ENCODE measurements at places on chromosomes 6 and 20.

GRCh38 chr6:70370496-70370895, 42.8 kb upstream of the FAM135A start:
- peak; percentile 73 for DNase-seq

- DNase-seq = no peak
These were observed 79.5 kb upstream of the ATXN1 start for GRCh38 chr6:16840725-16841124.

DNA sequence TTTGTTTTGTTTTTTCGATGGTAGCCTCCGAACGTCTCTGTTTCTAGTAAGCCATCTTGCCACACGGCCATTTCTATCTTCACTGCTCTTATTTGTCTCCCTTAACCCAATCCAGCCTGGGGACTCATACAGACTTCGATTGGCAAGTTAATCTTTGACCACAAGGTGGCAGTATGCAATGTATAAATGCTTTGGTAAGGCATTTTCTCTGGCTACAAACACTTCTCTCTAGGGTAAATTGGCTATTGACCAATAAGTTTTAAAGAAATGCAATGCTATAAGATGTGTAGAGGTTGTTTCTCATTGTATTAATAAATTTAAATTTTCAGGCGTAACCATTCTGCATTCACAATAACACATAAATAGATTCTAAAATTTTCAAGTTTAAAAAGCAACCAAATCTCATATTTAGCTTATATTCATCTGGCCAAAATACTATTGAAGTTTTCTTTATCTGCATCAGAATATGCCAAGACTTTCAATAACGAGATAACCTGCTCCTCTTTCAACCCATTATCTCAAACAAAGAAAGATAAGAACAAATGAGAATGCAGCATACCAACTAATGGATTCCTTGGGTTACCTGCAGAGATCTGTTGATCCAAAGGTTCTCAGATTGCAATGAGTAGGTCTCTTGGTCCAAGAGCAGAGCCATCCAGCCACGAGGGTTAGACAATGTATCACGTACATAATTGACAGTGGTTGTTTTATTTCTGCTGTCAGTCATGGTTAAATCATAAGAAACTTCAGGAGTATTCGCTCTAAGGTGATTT, 231.9 kb downstream of the PKHD1 start:
- peak; percentile 96 for DNase-seq

DNA sequence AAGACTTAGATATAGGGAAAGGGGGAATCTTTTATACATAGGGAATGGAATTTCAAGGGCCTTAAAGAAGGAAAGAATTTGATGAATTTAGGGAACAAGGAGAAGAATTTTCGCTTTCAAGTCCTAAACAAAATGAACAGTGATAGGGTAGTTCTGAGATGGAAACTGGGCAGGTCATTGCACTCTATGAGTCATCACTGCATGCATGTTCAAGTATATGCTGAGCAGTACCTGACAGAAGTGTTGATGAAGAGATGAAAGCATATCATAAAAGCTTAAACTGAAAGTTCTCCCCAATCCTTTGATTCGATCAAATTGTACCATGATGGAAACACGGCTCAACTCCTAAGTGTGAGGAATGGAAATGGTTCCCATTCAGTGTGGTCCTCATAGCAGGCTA, 271.0 kb downstream of the TSHZ2 start:
- no peak for DNase-seq

- peak; percentile 85 for DNase-seq
These were observed 21.3 kb downstream of the TNXB start for GRCh38 chr6:32087574-32088486.

DNA sequence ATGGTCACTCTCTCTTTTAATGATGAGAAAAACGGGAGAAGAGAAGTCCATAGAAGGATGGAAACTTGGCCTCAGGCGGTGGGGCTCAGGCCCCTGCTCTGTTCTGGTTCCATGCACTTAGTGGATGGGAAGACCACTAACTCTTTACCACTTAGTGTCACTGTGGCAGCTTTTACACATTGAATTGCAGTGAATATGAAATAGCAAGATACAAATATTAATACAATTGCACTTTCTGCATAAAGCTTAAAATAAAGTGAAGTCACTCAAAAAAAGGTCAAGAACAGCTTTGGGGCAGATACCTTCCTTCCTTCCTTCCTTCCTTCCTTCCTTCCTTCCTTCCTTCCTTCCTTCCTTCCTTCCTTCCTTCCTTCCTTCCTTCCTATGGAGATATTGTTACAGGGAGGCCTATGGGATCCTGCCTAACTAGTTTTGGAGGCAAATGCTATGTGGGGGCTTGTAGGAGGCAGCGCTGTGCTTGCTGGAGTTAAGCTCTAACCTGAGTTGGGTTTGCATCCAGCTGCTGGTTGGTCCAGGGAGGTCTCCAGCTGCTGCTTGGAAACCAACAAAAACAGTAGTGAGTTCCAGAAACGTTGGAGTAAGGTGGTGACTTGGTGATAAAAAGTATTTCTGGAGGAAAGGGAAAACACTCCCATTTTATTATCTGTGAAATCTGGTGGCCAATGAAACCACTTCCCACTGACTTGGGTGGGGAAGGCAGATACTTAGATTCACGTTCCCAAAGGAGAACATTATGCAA, 62.3 kb upstream of the NKX2-2 start:
- no peak for DNase-seq

- no peak for DNase-seq
These were observed 90.9 kb downstream of the CEP162 start for GRCh38 chr6:84136364-84137050.

DNA sequence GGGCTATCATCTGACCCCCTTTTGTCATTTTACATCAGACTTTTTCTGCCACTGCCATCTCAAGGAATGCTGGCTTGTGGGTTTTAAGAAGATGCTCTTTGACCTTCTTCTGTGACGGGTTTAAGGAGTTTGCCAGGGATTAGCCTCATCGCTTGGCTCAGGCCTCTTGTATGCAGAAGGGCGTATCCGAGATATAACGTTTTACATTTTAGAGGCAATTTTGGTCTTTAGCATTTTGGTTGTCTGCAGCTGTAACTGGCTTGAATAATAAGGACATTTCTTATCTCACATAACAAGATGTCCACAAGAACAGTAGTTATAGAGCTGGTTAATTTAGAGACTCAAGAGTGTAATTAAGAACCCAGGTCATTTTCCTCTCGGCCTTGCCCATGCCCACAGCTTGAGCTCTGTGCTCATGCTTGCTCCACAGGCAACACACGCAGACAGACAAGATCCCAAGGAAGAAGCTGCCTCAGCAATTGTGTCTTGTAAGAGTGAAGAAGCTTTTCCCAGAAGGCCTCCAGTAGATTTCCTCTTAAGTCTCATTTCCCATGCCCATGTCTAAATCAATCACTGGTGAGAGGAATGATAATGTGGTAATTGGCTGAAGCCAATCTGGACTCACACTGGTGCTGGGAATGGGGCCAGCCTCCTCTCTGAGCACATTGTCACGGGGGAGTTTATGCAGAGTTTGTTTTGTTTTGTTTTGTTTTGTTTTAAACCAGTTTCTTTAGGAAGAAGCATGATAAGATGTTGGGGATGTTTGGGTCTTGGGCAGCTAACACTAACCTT, 36.8 kb downstream of the PTCHD4 start:
- peak; percentile 78 for DNase-seq

GRCh38 chr6:27263886-27264285, 16.4 kb downstream of the PRSS16 start:
- DNase-seq = no peak

DNA sequence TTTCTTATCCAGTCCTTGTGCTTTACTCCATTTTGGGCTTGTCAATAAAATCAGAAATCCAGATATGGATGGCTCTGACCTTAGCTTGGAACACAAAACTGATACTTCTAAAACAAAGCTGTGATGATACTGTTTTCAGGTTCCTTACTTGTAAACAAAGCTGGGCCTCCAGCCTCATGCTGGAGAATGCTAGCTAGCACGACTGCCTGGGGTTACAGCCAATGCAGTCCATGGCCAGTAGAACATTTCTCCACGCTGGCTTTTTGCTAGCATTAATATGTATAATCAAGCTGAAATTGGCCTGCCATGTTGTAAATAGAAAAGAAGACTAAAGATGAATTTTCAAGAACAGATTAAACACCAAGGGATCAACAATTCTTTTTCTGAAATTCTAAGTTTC, 63.9 kb downstream of the MTHFD1L start:
- no peak for DNase-seq

GRCh38 chr20:47749339-47749738, 35.9 kb downstream of the SULF2 start:
- peak; percentile 78 for DNase-seq

- peak; percentile 69 for DNase-seq
These were observed 1.3 kb downstream of the COL19A1 start for GRCh38 chr6:69867639-69867976.

GRCh38 chr6:39280247-39280731, 33.9 kb downstream of the KCNK17 start:
- no peak for DNase-seq

DNA sequence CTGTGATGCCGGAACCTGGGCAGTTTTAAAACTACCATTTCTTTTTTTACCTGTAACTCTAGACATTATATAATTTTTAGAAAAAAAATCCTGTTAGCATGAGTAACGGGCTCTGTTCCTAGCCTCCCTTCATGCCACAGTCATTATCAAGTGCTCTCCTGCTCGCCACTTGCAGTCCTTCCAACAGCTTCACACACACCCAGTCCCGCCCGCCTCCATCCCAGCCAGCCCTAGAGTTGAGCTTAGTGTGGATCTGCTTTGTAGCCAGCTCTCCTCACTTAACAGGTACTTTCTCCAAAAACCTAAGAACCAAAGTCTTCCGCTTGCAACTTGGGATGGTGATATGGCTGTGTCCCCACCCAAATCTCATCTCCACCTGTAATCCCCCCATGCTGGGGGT, 51.5 kb downstream of the EZR start:
- DNase-seq = no peak

DNA sequence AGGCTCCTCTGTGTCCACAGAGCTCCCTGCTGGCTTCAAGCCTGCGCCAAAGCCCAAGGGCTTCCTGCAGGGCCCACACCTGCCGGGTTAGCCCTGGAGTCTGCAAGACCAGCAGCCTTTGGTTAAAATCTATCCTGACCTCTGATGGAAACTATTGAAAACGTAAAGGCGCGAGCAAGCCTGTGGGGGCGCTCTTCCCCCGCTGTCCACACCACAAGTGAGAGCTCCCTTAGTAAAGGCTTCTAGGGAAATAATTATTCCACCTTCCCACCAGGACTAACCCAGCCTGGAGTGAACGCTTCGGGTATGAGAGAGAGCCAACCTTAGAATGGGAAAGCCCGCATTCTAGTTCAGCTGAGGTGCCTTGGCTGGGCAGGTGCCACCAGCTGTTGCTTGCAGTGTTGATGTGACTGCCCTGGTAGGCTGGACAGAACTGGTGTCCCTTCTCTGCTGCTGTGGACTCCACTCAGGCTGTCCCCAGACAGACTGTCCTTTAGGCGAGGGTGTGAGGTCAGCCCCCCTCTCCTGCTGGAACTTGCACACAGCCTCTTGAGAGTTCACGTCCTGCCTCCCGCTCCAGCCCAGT, 68.7 kb downstream of the SYTL3 start:
- peak; percentile 62 for DNase-seq

DNA sequence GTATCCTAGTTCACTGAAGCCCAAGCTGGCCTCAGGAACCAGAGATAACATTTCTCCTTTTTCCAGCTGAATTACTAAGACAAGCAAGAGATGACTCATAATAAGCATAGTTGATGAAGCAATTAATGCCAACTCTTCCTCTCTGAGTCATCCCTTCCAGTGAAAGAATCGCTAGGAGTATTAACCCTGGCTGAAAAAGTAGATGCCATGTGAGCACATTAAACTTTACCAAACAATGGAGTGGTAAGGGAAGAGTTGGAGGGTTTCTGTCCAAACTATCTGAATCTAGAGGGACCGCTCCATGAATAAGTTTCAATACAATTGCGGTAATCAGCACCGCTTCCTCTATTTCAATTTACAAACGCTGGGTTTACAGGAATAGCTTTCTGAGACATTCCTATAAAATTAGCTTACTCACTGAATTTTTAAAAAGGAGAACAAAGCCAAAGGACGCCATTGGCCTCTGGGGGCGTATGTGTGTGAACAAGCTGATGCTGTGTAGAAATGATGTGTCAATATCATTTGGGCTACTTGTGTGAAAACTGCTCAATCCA, 48.3 kb downstream of the ATXN1 start:
- DNase-seq = no peak

DNA sequence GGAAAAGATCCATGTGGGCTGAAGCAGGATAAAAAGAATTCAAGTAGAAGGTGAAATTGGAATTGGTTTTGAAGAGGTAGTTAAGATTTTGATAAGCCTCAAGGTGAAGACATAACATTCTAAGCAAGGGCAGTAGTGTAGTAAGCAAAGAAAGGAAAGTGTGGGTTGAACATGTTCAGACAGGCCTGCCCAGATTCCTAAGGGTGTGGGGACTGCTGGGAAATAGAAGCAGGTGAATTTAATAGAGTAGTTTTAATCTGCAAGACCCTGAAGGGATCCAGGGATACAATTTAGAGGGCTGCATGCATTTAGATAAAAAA, 19.1 kb downstream of the TAB2 start:
- DNase-seq = no peak

DNA sequence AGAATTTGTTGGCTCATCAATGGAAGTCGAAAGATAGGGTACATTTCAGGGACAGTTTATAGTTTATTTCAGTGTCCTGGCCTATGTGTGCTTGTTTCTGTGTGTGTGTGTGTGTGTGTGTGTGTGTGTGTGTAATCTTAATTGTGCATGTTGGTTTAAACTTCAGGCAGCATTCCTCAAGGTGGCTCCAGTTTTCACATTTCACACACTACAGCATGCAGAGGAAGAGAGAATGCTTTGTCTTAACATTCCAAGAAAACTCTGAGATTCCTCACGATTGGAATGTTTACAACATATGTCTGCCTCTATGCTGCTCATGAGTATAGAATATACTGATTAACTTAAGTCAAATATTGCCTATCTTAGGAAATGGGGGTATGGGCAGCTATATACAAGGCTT, 332.6 kb upstream of the EPHA7 start:
- no peak for DNase-seq

All from NCI-H82 (cell line).